SHP77 (cell line): ENCODE measurements at places on chromosomes 3 and 15.

DNA sequence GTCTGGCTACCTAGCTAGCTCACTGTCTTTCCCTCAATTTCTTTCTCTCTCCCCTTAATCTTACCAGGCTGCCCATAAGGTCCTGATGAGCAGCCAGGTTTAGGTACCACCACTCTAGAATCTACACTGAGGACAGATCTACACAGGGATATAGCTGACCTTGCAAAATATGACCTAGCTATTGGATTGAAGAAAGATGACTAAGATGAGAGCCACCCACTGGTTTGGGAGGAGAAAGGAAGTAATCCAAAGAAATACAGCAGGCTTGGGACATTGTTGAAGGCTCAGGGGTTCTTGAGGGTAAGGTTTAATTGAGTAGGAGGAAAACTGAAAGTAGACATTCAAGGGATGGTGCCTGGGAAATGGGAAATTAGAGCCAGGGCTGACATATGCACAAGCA, 142.0 kb upstream of the TMC3 start:
- DNase-seq, result no peak

GRCh38 chr3:122031123-122031468, 9.0 kb upstream of the ILDR1 start:
- DNase-seq, result no peak

DNA sequence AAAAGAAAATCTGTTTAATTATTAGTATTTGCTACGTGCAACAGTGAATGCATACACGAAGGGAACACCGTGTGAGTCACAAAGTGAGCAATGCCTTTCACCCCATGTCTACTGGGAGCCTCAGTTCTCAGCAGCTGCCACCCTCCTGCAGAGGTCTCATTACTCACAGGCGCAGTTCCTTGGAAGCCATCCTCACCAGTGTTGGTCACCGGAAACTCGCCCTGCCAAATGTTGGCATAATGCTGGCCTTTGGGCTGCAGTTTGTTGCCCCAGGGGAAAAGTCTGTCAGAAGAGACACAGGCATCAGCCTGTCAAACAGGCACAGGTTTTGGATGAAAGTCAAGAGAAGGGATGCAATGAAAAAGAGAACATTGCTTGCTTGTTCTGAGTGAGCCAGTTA, 50.1 kb downstream of the SUMF1 start:
- DNase-seq, result no peak

GRCh38 chr3:124858275-124858674, 28.9 kb downstream of the ITGB5 start:
- no peak for DNase-seq

- no peak for DNase-seq
These were observed 4.8 kb downstream of the CSRNP1 start for GRCh38 chr3:39148435-39149058.

GRCh38 chr3:125001557-125002413, 54.0 kb downstream of the HEG1 start:
- no peak for DNase-seq
